ENCODE measurements at places on chromosomes 11 and 22. TPM values are rescaled to one million over a fixed set of nuclear protein-coding genes. Genes with fewer than 3 reads are reported as not detected.

The ZBED5 gene
- 40.5 TPM for total RNA-seq

The NXPE1 gene
- not detected for total RNA-seq

The POTEH gene
- total RNA-seq = not detected

The POU2F3 gene
- 0.33 TPM for total RNA-seq

The RGL4 gene
- total RNA-seq = 1.7 TPM

The TMA7B gene
- 0.29 TPM for total RNA-seq

The AIFM3 gene
- 2.6 TPM for total RNA-seq

The CACNA1I gene
- total RNA-seq = 0.09 TPM
